T-cell (primary cell): ENCODE measurements at places on chromosomes 1 and 21.

GRCh38 chr1:1144122-1144842 is 28.4 kb upstream of the C1orf159 start:
- peak; percentile 38 for DNase-seq

DNA sequence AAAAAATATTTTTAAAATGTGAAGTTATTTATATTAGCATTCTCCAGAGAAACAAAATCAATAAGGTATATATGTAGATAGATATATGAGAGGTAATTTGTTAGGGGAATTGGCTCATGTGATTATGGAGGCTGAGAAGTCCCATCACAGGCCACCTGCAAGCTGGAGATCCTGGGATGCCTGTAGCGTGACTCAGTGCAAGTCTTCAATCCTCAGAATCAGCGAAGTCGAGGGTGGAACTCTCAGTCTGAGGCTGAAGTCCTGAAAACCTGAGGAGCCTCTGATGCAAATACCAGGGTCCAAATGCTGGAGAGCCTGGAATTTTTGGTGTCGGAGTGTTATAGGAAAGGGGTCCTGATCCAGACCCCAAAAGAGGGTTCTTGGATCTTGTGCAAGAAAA is 658.5 kb downstream of the USP25 start:
- no peak for DNase-seq

DNA sequence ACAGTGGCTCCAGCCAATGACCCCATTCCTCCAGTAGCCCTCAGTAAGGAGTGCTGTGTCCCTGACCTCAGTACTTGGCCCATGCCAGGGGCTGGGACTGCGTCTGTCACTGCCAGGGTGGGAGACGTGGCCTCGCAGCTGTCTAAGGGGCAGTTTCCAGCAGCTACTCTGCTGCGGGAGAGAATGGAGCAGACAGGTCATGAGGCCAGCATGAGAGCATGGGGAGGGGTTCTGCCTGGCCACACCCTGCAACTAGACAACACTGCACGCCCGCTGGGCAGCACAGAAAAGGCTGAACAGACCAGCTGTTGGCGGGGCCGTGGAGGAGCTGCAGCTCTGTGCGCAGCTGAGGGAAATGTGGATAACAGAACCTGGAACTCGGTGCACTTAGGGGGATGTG is 91.6 kb upstream of the COL6A1 start:
- no peak for DNase-seq

DNA sequence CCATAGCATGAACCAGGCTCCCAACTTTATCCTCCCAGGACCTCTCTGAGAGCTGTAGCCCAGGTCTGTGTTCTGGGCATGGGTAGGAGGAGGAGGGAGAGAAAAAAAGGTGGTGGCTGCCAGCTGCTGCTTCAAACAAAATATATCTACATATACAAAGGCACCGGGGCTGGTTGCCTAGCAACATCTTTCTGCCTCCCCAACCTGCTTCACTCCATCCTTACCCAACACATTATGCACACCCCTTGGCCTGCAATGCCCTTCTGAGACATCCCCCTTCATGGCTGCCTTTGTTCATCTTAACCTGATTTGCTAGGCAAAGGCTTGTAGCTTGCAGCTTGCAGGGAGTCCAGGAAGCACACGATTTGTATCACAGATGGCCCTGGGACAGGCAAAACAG is 27.2 kb upstream of the ATP1A1 start:
- DNase-seq: peak; percentile 85

GRCh38 chr21:26835027-26835713 is 10.0 kb downstream of the ADAMTS1 start:
- DNase-seq: no peak

- no peak for DNase-seq
These were observed 99.6 kb downstream of the EIF4G3 start for GRCh38 chr1:21077085-21077484.

- DNase-seq: no peak
These were observed 1184.1 kb downstream of the AMY1C start for GRCh38 chr1:104933846-104934245.

GRCh38 chr1:228417061-228417460 is 400 bp upstream of the TRIM17 start:
- DNase-seq: no peak

GRCh38 chr1:213669964-213670691 is 317.6 kb upstream of the PROX1 start:
- peak; percentile 50 for DNase-seq

GRCh38 chr1:199279067-199279466 is 640.2 kb downstream of the PTPRC start:
- DNase-seq: no peak

GRCh38 chr1:9510130-9510529 is 29.1 kb upstream of the SLC25A33 start:
- DNase-seq: no peak

GRCh38 chr1:246510147-246511030 is 3.3 kb upstream of the SMYD3 start:
- no peak for DNase-seq

DNA sequence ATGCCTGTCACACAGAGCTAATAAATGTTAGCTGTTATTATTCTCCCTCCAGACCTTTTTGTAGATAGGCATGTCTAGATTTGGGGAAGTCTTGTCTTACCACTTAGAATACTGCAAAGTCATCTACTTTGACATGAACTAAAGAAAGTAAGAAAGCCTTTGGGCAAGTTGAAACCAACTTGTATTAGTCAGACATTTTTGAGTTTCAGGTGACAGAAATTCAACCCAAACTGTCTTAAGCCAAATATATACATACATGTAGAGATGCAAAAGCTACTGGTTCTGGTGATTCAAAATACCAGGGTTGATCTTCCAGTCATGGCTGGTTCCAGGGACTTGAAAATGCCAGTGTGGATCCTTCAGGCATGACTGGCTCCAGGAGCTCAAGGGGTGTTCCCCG is 276.8 kb upstream of the TMEM51 start:
- no peak for DNase-seq

- no peak for DNase-seq
These were observed 44.1 kb upstream of the RHOU start for GRCh38 chr1:228691211-228691610.

DNA sequence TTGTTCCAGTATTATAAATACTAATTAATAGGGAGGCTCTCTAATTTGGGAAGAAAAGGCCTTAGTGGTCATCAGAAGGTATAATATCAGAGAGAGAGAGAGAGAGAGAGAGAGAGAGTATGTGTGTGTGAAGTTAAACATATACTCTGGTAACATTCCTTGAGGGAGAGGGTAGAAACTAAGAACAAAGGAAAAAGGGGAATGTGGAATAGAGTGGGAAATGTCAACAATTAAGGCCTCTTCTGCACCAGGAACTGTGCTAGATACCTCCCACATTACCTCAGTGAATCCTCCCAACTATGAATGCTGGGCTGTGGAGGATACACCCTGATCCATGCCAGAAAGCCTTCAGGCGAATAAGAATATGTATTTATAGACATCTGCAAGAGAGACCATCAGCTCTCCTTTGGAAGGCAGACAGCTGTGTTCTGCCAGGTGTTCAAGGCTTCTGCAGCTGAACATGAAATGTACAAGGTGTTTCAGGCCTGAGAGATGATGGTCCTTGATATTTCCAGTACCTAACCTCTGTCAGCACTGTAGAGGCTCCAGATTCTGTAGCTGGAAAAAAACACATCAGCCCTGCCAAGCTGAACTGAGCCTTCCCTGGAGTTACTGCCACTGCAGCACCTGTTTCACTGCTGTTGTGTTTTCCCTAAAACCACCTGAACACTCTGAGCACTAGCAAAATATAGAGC is 29.1 kb downstream of the TBX15 start:
- DNase-seq: no peak

GRCh38 chr1:46342677-46343350 is 2.2 kb downstream of the NSUN4 start:
- no peak for DNase-seq

DNA sequence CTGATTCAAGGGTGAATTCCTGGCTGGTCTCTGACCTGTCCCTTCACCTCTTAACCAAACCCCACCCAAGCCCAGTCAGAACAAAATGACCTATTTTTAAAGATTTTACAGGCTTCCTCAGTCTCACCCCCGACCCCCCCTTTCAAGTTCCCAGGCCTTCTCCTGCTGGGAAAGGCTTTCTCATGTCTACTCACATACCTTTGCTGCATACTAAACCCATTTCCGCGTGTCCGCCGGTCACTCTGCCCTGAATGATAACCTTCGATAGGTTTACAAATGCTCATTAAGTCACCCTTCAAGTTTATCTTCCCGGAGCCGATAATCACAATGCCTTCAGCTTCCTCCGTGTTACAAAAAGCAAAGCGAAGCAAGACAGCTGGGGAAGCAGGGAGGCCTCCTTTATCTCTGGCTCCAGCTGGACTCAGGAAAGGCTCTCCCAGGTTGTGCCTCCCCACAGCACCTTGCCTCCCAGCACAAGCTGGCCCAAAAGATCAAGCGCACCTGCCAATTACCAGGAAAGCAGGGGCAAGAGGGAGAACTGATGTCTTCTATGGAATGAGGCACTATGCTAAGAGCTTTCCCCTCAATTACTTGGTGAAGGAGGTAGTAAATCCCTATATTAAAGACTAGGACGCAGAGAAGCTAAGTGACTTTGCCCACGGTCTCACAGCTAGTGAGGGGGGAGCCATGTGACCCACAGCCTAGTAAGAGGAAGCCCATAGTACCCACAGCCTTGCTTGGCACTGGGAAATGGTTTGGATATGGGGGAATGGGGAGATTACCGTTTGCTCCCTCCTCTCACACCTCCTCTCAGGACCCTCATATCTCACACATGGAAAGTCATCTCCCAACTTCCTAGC is 15.9 kb downstream of the SMIM12 start:
- no peak for DNase-seq

DNA sequence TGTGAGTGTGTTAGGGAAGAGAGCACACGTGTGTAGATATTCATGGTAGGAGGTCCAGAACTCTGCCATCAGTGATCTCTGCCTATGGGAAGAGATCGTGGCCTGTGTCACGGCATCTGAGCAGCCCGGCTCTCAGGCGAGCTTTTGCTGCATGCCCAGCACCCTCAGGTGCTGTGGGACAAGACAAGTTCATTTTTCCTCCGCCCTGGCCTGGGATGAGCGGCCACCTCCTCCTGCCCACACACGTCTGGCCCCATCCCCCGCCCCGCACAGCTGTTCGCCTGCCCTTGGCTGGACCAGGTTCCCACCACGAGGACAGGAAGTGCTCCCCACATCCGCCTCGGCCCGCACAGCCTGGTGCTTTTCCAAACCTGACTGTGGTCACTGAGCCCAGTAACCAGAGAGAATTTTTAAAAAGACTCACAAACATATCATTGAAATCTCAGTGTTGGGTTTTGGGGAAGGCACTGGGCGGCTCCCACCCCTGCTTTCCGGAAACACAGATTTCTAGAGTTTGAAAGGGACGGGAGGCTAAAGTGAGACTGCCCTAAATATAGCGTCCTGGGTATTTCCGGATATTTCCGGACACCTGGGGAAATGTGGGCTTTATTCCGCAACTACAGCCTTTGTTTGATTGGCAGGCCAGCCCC is 18.0 kb downstream of the BMP8A start:
- no peak for DNase-seq

DNA sequence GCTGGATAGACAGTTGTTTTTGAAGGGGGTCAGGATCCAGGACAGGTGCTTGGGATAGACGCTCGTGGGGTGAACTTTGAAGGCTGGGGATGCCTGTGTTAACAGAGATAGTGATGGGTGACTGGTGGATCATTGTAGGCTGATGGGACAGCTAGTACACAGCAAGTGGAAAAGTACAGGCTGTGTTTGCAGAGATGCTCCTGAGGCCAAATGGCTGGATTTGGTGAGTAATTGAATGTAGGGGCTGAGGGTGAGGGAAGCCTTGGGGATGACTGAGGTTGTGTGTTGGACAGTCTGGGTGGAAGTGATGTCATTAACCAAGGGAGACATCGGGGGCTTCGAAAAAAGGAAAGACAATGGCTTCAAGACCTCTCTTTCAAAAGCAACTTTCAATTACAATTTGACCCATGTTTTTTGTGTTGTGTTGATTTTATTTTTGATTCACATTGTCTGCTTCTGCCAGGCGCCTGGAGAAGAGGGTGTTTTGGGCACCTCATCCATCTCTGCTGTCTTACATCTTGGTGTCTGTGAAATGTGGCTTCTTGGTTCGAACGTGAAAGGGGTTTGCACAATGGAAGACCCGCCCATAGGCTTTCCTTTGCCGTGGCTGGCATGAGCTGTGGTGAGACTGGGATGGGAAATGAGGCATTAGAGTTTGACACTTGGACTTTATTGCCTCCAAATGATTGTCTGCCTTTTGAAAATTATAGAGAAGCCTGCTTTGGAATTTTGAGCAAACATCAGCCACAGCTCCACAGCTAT is 147.5 kb downstream of the FOXD2 start:
- DNase-seq: no peak

GRCh38 chr1:107997866-107998265 is 32.9 kb upstream of the VAV3 start:
- no peak for DNase-seq

GRCh38 chr21:31910074-31910470 is 37.3 kb downstream of the HUNK start:
- no peak for DNase-seq

DNA sequence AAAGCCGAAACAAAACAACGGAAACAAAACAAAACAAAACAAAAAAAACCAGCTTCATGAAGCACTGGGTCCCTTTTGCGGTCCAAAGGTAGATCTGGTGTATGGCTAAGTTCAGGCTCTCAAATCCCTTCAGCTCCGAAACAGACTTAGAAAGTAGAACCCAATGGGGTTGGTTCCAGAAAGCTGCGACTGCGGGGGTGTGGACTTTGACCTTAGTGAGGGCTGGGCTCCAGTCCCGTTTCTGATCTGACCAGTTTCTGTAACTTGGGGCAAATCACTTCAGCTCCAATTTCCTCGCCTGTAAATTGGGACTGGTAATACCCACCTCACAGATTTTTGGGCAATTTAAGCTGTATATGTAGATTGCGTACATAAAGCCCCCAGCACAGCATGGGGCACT is 105.2 kb downstream of the ZSCAN20 start:
- no peak for DNase-seq

GRCh38 chr1:44012941-44013609 is 18.2 kb downstream of the SLC6A9 start:
- DNase-seq: no peak

- no peak for DNase-seq
These were observed 5.4 kb downstream of the SLC6A9 start for GRCh38 chr1:44025816-44026215.

DNA sequence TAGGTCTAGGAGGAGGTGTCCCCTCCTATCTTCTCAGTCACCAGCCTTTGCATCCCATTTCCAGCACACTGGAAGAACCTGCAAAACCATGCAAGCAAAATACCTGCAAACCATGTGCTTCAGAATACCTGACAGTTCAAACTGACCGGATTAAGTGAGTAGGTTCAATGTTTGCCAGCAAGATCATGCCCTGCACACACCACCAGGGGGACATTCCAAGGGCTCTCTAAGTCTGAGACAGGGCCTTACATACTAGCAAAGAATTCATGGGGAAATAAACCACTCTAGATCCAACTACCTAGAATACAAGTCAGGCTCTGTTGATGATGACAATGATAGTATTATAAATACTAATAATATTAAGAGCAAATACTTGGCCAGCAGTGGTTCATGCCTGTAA is 27.6 kb downstream of the INPP5B start:
- DNase-seq: no peak

- no peak for DNase-seq
These were observed 1.1 kb downstream of the SYNC start for GRCh38 chr1:32701421-32701911.
